ENCODE measurements at places on chromosomes 13 and 19.

- DNase-seq = no peak
Measured at GRCh38 chr19:7989071-7989575, 16.3 kb downstream of the ELAVL1 start.

- no peak for DNase-seq
Measured at GRCh38 chr13:106103779-106104178, 431.7 kb downstream of the EFNB2 start.

DNA sequence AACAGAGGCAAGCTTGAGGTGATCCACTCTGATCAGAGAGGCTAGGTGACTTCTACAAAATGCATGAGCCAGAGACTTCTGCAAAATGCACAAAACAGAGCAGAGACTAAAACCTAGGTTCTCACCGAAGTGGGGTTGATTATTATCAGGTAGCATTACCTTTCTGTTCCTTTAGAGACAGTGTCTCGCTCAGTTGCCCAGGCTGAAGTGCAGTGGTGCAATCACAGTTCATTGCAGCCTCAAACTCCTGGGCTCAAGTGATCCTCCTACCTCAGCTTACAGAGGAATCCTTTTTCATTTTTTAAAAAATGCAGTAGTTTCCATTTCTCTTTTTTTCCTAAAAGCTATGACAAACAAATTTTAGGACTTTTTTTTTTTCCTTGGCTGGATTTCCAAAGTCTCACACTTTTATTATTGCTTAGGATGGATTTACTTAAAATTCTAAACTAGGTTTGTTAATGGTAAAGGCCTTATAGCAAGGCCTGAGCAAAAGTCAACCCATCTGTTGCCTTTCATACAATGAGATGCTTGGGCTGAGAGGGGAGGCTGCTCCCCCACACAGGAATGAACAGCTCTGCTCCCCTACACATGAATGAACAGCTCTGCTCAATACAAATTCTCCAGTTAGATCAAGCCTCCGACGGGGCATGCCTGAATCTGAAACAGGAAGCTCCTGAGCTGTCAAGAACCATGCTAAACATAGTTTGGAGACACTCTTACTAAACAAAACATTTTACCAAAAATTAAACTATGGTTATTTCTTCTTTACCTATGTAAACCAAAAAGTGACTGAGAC lies 18.8 kb upstream of the TNFRSF19 start:
- DNase-seq = no peak

DNA sequence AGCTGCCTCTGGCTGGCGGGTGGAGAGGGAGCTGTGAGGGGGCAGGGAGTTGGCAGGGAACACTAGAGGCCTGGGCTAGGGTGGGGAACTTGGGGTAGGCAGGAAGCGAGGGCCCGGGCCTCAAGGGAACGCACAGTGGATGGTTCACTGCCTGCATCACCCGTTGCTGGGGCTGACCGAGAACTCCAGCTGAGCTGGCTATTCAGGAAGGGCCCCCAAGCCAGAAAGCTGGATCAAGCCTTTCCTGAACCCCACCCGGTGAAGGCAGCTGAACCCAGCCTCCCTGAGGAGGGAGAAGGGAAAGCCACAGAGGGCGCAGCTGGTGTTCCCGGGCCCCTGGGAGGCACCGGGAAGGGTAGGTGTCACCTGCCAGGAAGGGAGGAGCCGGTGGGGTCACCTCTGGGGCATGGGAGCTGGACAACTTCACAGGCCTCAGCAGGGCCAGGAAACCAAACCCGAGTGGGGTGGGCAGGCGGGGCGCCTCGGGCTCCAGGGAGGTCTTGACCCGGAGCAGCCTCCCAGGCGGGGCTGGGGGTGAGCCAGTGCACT lies 13.9 kb downstream of the PALM start:
- DNase-seq = no peak

DNA sequence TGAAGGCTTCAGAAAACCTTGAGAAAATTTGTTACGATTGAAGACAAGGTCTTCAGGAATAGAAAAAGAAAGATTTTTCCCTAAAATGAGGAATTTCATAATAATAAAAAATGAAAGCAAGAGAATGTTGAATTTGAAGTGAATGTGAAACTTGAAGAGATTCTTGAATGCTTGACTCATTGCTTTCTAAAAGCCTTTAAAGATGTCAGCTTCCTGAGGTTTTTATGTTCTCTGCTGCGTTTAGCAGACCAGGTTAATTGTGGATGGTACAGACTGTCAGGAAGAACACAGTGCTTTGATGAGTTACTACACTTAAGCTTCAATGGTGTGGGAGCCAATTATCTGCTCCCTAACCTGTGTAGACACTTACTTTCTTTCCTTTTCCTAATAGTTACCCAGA lies 96.3 kb upstream of the FNDC3A start:
- no peak for DNase-seq

DNA sequence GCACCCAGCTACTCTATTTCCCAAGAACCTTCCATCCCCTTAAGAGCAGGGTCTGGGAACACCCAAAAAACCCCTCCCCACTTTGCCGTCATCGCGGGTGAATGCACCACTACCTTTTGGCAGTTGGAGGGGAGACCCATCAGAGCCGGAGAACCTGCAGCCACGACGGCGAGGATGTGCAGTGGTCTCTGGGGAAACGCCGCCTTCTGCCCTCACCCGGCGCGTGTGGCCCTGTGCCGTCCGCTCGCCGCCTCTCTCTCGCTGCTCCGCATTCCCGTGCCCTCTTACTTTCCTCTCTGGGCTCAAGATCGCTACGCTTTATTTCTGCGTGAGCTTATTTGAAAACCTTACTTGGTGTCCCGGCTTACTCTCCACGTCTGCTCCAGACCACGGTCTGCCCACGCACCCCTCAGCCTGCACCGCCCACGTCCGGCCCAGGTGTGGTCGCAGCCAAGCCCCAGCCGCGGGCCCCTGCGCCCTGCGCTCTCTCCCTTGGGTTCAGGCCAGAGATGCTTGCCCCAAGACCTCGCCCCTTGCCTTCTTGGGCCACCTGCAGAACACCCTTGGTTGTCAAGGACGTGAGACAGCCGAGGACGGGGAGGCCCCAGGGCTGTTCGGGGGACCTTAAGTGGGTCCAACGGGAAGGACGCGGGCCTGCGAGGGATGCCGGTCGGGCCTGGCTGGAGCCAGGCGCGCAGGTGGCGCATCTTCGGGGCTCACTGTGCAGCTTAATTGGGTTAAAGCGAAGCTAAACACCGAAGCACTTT lies 2.0 kb upstream of the MAB21L1 start:
- DNase-seq = no peak

GRCh38 chr13:30448441-30448840 lies 17.3 kb downstream of the HMGB1 start:
- DNase-seq = no peak
